ENCODE measurements at places on chromosomes 7 and 10.
A peak's percentile ranks its signal among the peaks of the same experiment; 100 is the strongest.

GRCh38 chr10:101303087-101303703 lies 50.8 kb upstream of the BTRC start:
- DNase-seq, result no peak

DNA sequence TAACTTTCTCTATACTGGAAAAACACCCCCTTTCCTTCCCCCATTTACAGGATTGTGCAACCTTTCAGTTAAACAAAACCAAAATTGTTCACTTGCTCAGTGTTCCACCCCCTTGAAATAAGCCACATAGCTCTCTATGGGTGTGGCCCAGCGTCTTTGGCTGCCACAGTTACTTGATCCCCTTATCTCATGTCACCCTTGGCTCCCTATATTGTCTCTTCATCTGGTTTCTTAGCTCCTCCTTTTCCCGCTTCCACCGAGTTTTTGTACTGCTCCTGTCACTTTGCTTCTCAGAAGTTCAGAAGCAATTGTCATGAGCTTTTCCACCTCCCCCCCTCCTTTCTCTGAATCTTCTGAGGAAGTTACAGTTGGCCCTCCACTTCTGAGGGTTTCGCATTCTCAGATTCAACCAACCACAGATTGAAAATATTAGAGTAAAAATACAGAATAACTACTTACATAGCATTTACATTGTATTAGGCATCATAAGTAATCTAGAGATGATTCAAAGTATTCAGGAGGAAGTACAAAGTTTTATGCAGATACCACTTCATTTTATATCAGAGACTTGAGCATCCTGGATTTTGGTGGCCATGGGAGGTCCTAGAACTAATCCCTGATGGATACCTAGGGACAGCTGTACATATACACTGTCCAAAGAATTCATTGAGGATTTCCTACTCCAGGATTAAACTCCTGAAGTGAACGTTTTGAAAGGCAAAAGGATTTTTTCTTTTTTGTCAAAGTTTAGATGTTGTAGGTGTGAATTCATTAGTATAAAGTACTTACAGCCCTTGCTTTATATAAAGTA lies 60.4 kb downstream of the ADD3 start:
- DNase-seq, result no peak

DNA sequence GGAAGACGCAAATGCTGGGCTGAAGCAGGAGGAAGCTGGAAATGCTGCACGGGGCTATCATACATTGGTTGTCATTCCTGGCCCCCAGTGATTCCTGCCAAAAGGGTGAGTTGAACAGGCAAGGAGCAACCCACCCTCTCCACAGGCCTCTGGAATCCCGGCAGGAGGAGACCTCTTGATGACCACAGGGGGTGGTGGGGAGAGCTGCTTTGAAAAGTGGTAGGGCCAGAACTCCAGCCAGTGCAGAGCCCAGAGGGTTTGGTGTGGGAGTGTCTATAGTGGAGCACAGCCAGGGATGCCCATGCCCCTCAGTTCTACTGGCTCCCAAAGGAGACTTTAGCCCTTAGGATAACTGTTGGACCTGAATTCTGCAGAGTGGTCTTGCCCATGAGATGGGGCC lies 89.2 kb downstream of the SAMD9 start:
- no peak for DNase-seq

GRCh38 chr7:10972174-10972573 lies 1.5 kb upstream of the PHF14 start:
- no peak for DNase-seq

GRCh38 chr7:1176891-1177373 lies 16.9 kb upstream of the ZFAND2A start:
- peak; percentile 81 for DNase-seq

Data from activated CD4-positive, CD25-positive, alpha-beta regulatory T cell (primary cell).